ENCODE measurements at places on chromosomes 16 and 17. TPM values are rescaled to one million over a fixed set of nuclear protein-coding genes. Genes with fewer than 3 reads are reported as not detected.

DNA sequence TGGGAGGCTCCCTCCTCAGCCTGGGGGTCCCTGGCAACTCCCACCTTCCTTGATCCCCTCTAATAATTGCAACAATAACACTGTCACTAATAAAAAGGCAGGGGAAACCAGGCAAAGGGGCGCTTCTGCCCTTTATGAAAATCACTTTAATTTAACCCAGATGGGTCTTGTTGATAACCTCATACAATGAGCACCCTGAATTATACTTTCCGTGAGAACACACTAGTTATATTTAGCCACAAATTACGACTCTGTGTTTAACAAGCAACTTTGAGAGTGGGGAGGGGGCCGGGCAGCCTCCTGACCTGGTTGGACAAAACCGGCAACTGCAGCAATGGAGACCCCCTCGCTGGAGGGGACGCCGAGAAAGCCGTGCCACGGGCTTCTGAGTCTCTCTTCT, 5.7 kb upstream of the BAHCC1 start:
- no peak for DNase-seq

GRCh38 chr16:71737501-71737900, 13.0 kb upstream of the PHLPP2 start:
- DNase-seq, result no peak

The MT3 gene
- polyA plus RNA-seq, result 31.5 TPM

The AGRP gene
- polyA plus RNA-seq, result not detected

- no peak for DNase-seq
These were observed 1.8 kb downstream of the NOXO1 start for GRCh38 chr16:1979271-1980029.

The TEX19 gene
- not detected for polyA plus RNA-seq

The OTOP2 gene
- not detected for polyA plus RNA-seq

The WFDC1 gene
- 2.6 TPM for polyA plus RNA-seq

DNA sequence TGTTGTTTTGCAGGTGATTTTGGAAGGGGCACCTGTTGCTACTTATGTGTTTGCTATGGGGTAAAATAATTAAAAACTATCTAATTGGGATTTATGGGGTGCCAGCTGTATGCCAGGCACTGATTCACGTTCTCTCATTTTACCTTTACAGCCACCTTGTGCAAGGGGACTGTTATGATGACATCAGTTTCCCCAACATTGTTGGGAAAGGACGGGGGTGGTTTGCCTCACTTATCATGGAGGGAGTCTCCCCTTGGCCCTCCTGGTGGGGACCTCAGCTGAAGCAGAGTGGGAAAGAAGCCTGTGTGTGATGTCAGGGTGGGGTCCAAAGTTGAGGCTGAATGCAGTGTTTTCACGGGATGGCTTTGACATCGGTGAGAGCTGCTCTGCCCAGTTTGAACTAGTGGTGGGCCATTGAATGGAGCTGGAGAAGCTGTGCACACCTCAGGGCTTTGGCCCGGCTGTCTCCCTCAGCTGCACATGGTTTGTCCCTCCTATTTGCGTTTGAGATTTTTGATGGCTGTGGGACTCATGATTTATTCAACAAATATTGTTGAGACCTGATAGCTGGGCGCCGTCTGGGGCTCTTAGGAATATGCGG, 36.1 kb downstream of the CMIP start:
- DNase-seq, result no peak
